ENCODE measurements at places on chromosomes 3 and 15.

DNA sequence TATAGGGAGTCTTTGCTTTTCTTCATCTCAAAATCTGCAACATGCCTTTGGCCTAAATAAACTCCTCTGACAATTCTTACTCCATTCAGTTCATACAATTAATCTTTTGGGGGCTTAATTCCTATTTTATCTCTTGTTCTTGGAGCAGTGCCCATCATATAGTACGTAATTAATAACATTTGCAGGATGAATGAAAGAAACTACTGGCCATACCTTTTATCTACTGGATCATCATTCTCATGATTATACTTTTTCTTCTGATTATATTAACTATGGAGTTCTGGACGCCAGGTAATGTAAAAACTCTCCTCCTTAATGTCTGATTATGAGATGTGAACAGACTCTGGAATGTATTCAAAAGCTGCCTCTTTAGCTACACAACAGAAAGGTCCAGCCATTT is 46.5 kb upstream of the SCN5A start:
- DNase-seq: no peak
- H3K36me3 ChIP-seq: peaks cover 2% of the 10 kb centered on the region
- H3K4me3 ChIP-seq: no peak overlapping the region
- H3K4me1 ChIP-seq: no peaks in the 10 kb centered on the region

DNA sequence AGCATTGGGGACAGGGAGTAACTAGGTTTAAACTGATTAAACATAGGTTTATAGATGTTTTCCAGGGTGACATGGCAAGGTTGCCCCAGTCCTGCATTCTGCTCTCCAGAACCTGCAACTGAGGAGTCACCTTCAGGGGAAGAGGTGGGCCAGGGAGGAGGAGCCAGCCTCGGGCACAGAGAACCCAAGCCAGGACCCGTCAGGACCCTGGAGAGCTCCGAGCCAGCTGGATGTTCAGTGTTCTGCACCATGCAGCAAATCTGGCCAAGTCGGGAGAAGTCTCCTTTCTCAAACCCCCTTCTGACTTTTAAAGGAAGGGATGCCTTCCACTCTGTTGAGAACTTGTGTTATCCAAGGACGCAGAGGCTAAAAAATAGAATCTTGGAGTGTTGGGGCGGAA is 62.1 kb upstream of the SLC6A11 start:
- H3K27ac ChIP-seq: no peak overlapping the region
- H3K27me3 ChIP-seq: peaks cover 52% of the 10 kb centered on the region
- no peak overlapping the region for H3K4me3 ChIP-seq
- DNase-seq: no peak
- H3K4me1 ChIP-seq: no peaks in the 10 kb centered on the region
- peaks cover 3% of the 10 kb centered on the region for H3K36me3 ChIP-seq

DNA sequence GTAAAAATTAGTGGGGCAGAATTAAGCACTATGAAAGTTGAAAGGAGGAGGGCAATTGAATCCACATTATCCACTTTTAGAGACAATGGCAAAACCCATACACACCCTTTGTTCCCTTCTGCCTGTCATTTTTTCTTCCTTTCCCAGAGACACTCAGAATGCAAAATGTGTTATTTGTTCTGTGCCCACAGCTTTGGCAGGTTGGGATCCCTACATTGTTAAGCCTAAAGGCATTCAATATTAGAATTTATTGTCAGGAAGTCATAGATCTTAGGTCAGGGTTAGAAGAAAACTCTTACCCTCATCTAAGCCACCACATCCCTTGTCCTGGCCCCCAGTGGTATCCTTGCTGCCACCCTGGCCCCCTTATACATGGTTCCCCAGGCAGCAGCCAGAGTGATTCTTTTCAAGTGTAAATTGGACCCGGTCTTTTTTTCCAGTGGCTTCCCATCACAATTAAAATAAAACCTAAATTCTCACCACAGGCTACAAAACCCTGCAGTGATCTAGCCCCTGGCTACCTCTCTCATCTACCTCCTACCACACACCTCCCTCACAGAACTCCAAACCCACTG is 470.1 kb upstream of the ATP11B start:
- H3K27ac ChIP-seq: no peak overlapping the region
- no peaks in the 10 kb centered on the region for H3K36me3 ChIP-seq
- DNase-seq: no peak
- no peaks in the 10 kb centered on the region for H3K27me3 ChIP-seq

- H3K4me1 ChIP-seq: peaks cover 3% of the 10 kb centered on the region
- no peak overlapping the region for H3K27ac ChIP-seq
- DNase-seq: no peak
Observed at GRCh38 chr3:7707187-7707586, 794.4 kb upstream of the LMCD1 start.

DNA sequence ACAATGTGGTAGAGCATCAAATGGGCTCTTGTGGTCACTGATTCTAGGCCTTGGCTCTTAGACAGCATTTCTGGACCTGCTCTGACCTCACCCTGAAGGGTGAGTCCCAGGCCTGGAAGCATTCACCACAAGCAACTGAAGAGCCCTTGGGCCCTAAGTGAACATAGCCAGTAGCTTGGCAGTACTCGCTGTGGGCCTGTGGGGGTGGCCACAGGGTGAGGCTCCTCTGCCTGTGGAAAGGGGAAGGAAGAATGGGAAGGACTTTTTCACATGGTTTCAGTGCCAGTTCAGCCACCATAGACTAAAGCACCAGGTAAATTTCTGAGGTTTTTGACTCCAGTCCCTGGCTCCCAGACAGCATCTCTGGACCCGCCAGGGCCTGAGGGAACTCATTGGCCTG is 5.1 kb upstream of the ZSCAN2 start:
- H3K27me3 ChIP-seq: peaks cover 6% of the 10 kb centered on the region
- no peaks in the 10 kb centered on the region for H3K36me3 ChIP-seq

DNA sequence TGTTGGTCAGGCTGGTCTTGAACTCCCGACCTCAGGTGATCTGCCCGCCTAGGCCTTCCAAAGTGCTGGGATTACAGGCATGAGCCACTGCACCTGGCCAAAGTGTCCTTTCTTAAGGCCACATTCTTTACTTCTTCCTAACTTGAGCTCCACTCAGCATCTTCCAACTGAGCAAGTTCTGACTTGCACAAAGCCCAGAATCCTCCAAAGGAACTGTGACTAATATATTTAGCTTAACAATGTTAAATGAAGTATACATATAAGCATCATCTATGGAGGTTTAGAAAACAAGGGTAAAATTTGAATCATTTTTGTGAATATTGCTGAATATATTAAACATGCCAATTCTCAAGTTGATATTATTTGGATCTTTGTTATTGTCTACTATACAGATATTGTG is 93.7 kb downstream of the SHQ1 start:
- H3K27ac ChIP-seq: no peak overlapping the region
- H3K36me3 ChIP-seq: no peaks in the 10 kb centered on the region
- no peak for DNase-seq
- H3K4me3 ChIP-seq: no peak overlapping the region

GRCh38 chr15:84714821-84715220 is 1.1 kb downstream of the SEC11A start:
- no peaks in the 10 kb centered on the region for H3K27me3 ChIP-seq
- peaks cover 4% of the 10 kb centered on the region for H3K36me3 ChIP-seq
- H3K27ac ChIP-seq: peak overlapping the region; percentile 99
- no peak for DNase-seq
- peak overlapping the region; percentile 100 for H3K4me3 ChIP-seq

DNA sequence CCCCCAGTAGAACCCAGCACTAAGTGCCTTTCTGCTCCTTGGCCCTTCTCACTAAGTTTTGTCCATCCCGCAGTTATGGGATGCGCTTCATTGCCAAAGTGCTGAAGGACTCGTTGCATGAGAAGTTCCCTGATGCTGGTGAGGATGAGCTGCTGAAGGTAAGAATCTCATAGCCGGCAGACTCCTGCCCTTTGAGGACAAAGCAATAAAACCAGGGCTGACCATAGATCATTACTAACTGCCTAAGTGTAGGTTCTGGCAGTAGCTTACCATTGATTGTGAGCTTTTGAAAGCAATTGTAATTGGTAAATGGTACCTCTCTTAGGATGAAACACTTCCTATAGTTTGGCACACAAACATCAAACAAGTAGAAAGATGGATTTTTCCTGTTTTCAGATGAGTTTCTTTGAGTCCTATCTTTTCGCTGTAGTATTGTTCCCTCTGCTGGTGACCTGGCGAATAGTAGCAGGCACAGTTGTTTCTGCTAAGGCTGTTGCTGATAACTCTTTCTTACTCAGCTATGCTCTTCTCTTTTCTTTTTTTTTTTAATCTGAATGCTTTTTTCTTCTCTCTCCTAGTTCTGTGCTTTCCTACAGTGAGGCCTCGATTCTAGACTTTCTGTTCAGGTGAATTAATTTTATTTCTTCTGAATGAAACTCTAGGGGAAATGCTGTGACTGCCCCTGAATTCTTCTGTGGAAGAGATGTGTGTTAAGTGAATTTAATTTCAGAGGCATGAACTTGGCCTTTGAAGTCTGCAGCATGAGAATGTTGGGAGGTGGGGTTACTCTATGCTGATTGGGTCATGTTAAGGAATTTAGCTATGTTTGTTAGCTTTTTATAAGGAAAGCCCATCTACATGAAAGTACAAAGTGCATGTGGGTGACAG is 47.4 kb upstream of the CRTC3 start:
- no peak overlapping the region for H3K4me3 ChIP-seq
- peaks cover 27% of the 10 kb centered on the region for H3K4me1 ChIP-seq
- peaks cover 9% of the 10 kb centered on the region for H3K36me3 ChIP-seq
- no peak for DNase-seq
